ENCODE measurements at places on chromosomes 16 and 17.
A peak's percentile ranks its signal among the peaks of the same experiment; 100 is the strongest.

DNA sequence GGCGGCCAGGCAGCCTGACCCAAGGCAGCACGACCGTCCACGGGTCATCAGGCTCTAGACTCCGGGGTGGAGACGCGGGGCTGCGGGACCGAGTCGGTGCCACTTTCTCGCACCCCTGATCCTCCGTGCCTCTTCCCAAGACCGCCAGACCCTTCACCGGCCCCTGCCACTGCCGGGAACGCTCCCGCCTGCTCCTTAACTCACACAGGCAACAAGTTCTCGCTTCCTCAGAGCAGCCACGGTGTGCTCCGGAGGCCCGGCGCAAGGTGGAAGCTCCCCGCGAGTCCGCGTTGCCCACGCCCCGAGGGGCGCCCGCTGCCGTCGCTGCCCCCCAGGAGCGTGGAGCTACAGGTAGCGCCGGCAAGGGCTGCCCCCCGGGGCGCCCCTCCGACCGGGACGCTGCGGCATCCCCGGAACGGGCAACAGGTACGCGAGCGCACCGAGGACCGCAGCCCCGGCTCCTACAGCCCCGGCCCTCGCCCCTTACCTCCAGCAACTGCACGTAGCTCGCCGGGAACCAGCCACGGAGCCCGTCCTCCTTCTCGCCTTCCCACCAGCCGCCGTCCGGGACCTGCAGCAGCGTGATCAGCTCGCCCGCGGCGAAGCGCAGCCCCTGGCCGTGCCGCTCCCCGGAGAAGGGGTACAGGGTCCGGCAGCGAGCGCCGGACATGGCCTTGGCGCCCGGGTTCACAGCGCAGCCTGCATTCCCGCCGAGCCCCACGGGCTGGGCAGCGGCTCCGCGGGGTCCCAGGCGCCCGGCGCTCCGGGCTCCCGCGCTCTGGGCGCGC lies 491 bp downstream of the GAS7 start:
- DNase-seq, result peak; percentile 10

DNA sequence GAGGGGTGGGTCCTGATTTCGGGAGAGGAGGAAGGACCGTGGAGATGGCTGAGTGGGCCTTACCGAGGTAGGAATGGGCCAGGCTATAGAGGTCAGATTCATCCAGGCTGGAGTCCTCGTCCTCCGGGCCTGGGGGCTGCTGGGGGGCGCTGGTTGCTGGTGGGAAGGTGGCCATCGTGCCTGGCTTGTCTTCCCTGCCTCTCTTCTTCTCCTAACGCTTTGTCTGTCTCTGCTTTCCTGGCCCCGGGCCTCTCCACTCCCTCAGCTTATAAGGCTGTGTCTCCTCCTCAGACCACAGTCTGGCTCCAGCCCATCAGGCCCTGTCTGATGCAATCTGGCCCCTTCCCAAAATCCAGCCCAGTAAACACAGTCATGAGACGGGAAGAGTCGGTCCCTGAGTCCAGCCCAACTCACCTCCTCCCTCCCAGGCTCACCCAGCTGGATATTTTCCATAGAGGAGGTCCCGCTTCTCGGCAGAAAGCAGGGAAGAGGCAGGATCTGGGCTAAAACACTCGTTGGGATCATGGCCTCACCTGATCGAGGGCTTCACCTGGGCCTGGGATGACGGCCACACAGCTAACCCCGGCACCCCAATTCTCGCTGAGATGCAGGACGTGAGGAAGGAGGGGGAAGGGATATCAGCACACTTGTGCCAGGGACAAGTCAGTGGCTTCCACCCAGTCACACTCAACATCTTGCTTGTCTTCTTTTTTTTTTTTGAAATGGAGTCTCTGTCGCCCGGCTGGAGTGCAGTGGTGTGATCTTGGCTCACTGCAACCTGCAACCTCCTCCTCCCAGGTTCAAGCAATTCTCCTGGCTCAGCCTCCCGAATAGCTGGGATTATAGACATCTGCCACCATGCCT lies at the start of gene NUPR1:
Gene NUPR1, minus strand, starts transcription at position 242 of the 864 bp plus-strand sequence. Its CDS starts 67 bp downstream, at position 175.
- DNase-seq, result no peak

GRCh38 chr16:25750488-25751216 lies 58.9 kb downstream of the HS3ST4 start:
- no peak for DNase-seq

DNA sequence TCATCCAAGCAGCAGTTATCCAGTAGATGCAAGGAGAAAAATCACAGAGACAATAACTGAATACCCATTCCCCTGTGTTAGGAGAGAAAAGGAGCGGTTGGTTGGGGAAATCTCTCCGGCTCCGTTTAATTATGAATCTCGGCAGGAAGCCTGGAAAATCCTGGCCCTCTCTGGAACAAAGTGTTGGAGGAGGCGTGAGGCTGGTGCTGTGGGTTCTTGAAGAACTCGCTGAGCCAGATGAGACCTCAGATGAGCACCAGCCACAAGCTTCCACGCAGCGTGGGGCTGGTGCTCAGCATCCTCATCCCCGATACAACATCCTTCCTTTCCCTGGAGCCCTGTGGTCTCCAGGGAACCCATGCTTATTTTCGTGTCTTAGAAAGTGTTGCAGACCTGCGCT lies 39.7 kb downstream of the CACNG4 start:
- DNase-seq, result no peak

DNA sequence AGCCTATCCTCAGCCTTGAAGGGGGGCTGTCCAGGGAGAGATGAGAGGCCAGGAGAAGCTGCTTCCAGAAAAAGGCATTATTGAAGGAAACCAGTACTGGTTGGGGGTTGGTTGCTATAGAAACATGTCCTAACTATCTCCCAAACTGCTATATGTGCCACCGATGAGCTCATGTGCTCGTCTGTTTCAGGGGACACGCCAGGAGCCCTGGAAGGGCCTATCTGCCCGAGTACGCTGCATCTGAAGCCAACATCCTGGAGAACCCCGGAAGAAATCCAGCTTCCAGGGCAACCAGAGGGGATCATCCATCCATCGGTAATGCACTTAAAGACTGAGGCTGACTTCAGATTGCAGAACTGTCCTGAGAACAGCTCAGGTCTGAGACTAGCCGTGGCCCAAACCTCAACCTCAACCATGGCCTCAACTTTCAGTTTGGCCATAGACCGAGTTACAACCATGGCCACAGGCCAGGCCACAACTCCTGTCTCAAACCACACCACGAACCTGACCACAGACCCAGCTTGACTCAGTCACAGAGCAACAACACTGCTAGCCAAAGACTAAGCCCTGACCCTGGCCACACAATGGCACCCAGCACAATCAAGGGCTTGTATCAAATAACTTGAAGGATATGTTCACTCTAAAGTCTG lies 10.2 kb downstream of the PITPNM3 start:
- no peak for DNase-seq

- DNase-seq, result peak; percentile 71
Measured at GRCh38 chr17:28982131-28982793, 23.6 kb downstream of the SEZ6 start.

DNA sequence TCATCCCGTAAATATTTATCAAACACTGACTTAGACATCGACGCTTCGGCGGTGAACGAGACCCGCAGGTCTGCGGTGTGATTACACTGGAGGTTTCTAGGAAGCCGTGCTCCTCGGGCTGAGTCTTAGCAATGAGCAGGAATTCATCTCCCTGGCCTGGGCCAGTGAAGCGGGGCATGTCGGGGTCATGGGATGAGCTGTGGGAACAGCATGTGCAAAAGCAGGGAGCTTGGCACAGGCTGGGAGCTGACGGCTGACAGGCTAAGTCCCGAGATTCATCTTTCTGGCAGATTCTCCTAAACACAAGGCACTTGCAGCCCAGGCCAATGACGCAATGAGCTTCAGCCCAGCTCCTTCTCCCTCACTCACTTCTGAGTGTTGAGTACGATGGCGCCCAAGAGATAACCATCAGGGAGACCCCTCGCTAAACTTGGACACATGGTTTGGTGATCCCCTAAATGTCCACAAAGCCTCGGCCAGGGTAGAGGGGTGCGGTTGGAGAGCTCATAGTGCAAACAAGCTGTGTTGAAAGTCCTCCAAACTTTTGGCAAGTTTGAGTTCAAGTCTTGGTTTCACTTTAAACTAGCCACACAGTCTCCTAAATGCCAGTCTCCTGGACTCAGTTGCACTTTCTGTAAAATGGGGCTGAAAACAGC lies 12.8 kb downstream of the CRISPLD2 start:
- DNase-seq, result no peak

DNA sequence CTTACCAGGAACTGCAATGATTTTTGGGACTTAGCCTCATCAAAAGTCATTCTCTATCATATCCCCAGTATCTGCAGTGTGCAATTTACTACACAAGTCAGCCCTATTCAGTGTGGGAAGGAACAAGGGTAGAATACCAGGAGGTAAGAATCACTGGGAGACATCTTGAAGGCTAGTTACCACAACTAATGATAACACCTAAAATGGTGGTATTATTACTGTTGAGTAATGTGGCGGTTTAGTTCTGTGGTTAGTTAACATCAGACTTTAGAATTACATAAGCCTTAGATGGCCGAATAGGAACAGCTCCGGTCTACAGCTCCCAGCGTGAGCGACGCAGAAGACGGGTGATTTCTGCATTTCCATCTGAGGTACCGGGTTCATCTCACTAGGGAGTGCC lies 567.9 kb upstream of the CDH11 start:
- DNase-seq, result no peak

GRCh38 chr17:57548421-57549410 lies 196.4 kb downstream of the CCDC182 start:
- DNase-seq, result no peak

DNA sequence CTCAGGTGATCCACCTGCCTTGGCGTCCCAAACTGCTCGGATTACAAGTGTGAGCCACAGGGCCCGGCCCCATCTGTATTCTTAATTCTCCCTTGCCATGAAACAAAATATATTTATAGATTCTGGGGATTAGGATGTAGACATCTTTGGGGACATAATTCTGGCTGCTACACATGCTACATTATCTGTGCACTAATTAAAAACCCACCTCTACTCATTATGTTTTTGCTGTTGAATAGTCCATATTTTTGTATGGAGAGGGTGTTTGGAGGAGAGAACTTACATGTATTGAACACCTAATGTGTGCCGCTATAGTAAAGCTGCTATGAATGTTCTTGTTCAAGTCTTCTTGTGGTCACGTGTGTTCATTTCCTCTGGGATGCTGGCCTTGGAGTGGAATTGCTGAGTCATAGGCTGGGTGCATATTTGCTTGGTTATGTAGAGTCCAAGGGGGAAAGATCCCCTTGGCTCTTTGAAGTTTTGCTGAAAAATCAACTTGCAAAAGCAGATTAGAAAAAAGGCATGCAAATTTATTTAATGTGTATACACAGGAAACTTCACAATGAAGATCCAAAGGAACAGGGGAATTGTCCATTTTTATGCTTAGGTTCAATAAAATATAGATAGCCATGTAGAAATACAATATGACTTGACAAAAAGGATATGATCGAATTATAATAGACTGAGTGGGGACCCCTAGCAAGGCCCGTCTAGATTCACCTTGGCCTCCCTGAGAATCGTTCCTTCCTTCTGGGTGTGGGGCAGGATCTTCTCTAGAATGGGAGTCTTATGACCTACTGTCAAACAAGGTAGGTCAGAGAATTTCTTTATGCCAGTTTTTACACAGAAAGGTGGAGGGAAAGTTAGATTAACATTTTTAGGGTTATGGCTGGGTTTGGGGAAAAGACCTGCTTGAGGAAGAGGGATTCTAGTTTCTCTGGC lies 42.1 kb upstream of the GPRC5B start:
- DNase-seq, result no peak

GRCh38 chr17:72494566-72494965 lies 373.7 kb downstream of the SOX9 start:
- no peak for DNase-seq

DNA sequence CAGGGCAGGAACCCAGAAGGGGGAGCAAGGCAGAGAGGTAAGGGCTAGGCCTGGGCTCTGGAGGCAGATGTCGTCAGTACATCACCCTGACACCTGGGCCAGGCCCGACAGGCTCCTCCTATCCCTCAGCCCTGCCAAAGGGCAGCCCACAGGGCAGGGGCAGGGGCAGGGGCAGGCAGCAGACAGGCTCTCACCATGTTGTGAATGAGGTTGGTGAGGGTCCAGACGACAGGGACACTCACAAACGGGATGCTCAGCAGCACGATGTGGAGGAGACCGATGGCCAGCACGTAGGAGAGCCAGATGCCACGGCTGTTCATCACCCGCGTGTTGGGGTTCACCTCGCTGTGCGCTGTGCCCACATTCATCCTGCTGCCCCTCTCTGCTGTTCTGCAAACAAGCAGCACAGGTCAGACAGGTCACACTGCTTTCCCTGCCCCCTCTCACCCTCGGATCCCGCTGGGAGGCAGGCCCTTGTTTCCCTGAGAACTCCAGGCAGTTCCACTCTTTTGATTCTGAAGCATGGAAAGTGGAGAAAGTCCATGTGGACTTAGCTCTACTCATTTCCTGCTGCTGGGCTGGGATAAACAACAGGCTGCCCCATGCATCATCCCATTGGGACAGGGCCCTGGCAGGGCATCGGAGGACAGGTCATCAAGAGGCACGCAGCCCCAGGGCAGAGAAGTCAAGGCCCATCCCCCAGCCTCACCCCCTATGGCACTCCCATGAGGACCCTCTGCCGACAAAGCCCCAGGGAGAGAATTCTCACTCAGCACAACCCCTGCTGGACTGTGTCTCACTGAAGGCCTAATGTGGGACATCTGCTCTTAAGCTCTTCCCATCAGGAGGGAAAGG lies 3.3 kb downstream of the ORMDL3 start:
- no peak for DNase-seq

DNA sequence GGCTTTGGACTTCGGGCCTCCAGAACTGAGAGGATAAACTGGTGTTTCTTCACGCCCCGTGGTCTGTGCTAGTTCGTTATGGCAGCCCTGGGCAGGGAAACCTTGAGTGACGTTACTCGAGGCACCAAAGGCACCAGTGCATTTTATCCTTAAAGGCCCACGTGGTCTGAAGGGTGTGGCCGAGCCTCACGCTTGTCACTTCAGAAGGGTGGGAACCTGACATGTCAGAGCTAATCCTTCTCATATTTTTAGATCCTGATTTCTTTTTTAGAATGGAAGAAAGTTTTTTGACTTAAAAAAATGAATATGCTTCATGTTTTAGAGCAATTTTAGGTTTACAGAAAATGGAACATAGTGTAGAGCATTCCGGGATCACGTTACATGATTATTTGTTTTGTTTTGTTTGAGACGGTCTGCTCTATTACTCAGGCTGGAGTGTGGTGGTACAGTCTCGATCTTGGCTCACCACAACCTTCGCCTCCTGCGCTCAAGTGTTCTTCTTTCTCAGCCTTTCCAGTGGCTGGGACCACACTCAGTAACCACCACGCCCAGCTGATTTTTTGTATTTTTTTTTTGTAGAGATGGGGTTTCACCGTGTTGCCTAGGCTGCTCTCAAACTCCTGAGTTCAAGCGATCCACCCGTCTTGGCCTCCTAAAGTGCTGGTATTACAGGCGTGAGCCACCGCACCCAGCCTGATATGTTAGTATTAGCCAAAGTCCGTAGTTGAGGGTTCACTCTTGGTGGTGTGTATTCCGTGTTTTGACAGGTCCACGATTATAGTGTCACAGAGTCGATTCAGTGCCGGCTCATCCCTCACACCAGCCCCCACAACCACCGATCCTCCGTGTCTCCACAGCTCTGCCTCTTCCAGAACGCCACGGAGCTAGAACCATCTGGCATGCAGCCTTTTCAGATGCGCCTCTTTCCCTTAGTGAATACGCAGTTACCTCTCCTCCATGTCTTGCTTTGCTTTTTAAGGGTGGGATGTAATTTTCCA lies 47.9 kb downstream of the RAB11FIP3 start:
- no peak for DNase-seq
